ENCODE measurements at places on chromosomes 3 and 15. TPM values are rescaled to one million over a fixed set of nuclear protein-coding genes. Genes with fewer than 3 reads are reported as not detected.

DNA sequence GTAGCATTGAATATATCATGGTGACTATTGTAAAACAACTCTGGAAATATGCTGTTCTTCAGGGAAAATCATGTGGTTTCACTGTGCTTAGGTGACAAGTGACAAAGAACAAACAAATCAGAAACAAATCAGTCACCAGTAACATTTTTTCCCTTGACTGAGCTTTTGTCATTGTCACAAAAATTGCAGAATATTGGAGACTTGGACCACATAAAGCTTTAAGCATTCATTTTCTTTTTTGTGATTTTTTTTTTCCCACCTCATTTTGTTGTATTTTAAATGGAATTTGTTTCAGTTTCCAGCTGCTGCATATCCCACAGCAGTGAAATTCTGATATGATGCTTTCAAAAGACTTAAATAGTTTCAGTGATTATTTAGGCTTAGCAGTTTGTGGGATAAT, 1088.4 kb downstream of the OTOL1 start:
- no peak for DNase-seq
- H3K4me1 ChIP-seq, result no peaks in the 10 kb centered on the region

Gene SPSB4
- total RNA-seq, result 10.7 TPM

GRCh38 chr3:130380398-130380797, 34.9 kb downstream of the COL6A5 start:
- no peaks in the 10 kb centered on the region for H3K27me3 ChIP-seq
- H3K27ac ChIP-seq, result no peak overlapping the region
- H3K4me1 ChIP-seq, result no peaks in the 10 kb centered on the region
- no peak overlapping the region for H3K4me3 ChIP-seq

Gene MEGF11
- total RNA-seq, result 1.5 TPM
